Fibroblast of the aortic adventitia (primary cell): ENCODE measurements at places on chromosomes 3 and 15.

DNA sequence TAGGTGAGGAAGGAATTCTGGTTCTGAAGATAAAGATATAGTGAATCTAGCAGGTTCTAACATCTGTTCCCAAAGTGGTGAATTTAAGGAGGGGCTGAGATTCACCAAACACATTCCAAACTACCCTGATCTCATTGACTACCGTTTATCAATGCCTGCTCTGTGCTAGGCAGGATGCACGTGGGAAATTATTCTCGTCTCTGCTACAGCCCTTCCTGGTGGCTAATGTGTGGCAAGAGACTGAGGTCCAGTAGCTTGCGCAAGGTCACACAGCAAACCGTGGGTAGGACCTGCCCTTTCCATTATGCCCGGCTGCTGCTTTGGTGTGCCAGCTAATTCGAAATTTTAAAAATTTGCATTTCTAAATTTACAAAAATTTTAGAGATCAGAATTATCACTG lies 209.5 kb upstream of the TRIM42 start:
- no peak for DNase-seq

GRCh38 chr3:66948838-66949237 lies 49.3 kb upstream of the KBTBD8 start:
- DNase-seq, result no peak

DNA sequence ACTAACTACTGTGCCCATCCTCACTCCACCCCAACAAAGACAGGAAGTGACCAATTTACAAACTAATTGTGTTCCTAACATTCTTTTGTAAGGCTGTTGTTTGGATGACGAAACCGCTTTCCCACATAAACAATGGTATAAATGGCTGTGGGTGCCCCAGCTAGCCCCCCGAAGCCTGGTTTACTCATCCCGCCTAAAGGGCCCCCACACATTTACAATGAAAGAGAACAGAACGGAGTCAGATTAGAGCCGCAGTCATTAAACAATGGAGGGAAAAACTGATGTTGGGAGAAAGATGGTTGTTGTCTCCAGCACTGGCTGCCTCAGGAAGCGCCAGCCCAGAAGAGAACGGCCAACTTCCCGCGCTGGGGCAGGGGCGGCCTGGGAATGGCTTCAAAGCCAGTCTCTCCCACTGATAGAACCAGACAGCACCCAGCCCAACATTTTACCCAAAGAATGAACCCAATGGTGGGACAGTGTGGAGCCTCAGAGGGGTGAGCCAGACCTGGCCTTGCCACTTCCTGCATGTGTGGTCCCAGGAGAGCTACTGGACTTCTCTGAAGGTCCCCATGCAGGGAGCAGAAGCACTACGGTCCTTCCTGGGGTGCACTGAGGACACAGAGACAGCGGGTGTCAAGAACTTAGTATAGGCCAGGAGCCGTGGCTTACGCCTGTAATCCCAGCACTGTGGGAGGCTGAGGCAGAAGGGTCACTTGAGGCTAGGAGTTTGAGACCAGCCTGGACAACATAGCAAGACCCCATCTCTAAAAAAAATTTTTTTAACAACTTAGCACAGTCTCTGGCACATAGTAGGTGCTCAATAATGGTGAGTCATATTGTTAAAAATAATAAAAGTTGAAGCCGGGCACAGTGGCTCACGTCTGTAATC lies 75.8 kb upstream of the GATA2 start:
- no peak for DNase-seq

DNA sequence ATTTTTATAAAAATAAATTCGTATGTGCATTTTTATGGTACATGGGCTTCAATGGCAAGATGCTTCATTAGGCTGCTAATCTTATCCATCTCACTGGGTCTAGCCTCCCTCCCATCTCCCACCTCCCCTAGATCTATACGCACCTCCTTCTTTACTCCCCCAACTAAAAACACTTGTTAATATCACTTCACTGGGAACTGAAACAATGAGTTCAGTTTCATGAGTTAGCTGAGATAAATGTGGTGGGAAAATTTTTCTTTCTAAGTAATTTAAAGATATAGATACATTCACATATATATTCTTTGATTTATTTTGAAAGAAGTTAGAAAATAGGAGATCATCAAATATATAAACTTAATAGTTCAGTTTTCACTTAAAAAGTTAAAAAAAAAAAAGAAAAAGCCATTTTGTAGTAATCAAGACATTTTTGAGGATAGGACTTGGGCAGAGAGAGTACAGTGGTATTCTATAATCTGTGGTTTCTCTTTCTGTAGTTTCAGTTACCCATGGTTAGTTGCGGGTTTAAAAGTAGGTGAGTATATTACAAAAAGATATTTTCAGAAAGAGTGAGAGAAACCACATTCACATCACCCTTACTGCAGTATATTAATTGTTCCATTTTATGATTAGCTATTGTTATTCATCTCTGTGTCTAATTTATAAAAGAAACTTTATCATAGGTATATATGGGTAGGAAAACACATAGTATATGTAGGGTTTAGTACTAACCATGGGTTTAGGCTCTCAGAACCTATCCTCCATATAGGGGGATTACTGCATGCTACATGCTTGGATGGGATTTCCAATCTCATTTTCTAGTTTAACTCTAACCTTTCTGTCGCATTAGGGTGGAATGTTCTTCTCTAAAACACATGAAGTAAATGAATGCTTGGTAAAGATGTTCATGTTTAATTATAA lies 316.0 kb upstream of the CBLB start:
- DNase-seq, result no peak

GRCh38 chr3:126491221-126492013 lies 15.7 kb upstream of the ZXDC start:
- DNase-seq, result no peak

DNA sequence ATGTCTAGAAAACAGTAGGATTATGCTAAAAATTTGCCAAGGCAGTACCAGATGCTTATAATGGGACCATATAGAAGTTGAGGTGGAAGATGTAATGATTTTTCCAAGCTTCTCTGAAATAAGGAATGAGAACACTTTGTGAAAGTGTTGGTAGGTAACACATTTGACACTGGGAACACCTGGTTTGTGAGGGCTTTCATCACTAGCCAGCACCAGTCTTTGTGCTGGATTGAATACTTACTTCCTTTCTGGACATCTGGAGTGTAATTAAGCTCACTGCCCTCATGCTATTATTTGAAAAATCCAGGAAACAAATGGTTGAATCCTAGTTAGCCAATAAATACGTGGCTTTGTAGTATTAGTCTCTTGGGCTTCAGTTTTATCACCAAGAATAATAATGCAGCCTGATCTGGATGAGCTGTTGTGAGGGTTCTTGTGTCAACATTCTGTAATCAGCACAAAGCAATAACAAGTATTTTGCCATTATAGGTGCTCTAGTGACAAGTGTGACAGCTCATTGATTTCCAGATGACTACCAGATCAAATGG lies 12.9 kb downstream of the CCDC80 start:
- no peak for DNase-seq

DNA sequence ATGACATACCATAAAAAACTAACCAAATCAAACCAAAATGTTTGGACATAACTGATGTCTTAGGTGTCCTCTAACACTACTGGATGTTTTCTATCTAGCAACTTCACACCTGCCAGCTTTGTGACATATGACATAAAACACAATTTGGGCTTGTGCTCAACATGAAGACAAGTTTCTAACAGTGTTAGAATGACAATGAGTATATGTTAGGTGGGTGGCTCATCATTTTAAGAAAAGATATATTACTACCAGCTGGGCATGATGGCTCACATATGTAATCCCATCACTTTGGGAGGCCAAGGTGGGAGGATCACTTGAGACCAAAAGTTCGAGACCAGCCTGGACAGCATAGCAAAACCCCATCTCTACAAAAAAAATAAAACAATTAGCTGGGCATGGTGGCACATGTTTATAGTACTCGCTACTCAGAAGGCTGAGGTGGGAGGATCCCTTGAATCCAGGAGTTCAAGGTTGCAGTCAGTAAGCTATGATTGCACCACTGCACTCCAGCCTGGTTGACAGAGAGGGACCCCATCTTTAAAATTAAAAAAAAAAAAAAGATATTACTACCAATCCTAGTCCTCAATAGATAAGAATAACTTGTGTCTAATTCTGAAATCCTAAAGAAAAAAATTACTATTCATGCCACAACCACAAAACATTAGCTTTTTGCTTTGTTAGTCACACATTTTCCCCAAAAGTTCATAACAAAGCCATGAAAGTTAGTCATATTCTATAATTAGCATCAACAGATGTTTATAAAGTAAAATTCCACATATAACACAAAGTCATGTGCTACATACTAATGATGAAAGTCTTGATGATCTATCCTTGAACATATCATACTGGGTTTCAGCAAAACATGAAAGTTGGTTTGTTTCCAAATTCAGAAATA lies 59.9 kb downstream of the LRRFIP2 start:
- DNase-seq, result peak; percentile 93

DNA sequence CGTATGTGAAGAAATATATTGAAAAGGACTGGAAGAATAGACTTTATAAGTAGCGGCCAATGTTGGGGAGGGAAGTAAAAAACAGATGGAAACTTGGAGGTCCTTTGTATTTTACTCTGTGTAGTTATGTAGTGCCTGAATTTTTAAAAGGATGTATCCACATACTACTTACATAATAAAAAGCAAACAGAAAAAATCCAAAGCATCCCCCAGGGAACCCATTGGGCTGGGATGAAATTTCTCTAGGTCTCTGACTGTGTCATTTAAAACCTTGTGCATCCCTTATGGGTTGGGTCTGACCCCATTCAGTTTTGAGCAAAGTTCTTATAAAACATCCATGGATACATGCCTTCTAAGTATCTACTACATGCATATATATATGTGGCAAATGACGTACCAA lies 141.1 kb downstream of the NR1D2 start:
- DNase-seq, result no peak

DNA sequence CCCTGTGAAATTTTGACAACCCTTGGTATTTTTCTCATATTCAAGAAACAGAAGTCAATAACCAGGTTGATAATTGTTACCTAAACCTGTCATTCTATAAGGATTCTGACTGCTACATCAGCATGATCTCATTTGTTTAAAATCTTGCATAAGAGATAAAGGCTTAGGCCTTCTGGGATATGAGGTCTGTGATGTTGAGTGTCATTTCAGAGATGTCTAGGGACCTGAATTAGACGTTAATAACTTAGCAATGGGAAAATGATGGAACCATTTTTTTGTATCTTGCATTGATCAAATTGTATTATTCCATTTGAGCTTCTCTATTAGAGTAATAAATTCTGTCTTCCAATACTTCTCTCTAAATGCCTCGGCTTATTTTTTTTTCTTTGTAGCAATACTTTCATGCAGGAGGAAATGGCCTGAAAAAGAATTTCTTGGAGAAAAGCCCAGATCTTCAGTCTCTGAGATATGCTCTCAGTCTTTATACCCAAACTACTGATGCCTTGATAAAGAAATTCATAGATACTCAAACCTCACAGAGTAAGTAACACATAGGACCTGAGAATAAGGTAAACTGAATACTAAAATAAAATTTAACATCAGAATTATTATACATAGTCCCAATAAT lies 589.3 kb downstream of the UNC13C start:
- no peak for DNase-seq

GRCh38 chr15:66481107-66481856 lies 16.3 kb downstream of the SNAPC5 start:
- no peak for DNase-seq

- DNase-seq, result peak; percentile 89
Observed at GRCh38 chr15:39756806-39757522, 25.7 kb downstream of the FSIP1 start.

- no peak for DNase-seq
Observed at GRCh38 chr15:96347181-96348111, 16.9 kb downstream of the NR2F2 start.

- peak; percentile 94 for DNase-seq
Observed at GRCh38 chr3:134291319-134292254, 40.9 kb upstream of the RYK start.

DNA sequence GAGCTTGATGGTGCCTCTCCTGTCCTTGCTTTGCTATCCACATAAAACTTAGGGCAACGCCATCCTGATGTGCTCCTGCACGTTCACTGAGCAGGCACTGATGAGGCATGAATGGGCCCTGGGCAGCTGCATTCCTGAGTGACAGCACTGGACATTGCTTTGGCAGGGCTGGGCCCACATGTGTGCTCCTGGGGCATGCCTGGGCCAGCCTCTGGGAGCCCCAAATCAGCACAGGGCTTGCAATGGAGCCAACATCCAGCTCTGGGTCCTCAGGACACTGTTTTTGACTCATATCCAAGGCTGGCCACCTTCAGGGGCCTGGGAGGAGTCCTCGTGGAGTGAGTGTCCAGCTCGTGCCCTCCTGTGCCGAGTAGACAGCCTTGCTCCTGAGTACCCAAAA lies 5.9 kb upstream of the TKT start:
- DNase-seq, result no peak

DNA sequence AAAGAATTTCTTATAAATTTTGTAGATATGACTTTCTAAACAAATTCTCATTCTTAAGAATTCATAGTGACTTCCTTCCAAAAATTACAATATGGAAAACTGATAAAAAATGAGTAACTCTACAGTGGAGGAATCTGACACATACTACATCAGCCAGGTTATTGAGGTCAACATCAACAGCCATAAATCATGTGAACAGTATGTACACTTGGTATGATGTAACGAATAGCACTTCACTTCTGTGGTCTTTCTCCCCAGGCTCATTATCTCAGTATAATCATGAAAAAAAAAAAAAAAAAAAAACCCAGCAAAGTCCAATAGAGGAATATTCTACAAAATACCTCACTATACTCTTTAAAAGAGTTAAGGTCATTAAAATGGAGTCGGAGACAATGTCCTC lies 111.2 kb upstream of the SUCLG2 start:
- DNase-seq, result peak; percentile 48

- DNase-seq, result no peak
Observed at GRCh38 chr15:60695713-60696522, 217.0 kb upstream of the ICE2 start.

DNA sequence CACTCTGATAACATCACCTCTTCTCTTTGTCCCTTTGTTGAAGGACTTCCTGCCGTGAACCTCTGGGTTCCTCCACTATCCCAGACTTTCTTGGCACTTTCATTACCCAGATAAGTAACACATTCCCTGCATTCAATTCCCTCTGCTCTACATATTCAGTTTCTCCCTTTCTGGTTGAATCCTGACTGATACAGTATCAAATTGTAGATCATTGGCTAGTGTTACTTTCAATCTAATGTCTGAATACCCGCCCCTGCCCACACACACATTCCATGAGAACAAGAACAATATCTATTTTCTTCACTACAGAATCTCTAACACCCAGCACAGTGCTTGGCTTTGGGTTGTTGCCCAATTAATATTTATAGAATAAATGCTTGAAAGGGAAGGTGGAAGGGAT lies 163.5 kb downstream of the ABHD5 start:
- peak; percentile 48 for DNase-seq

- DNase-seq, result no peak
Observed at GRCh38 chr15:56053046-56053400, 59.6 kb upstream of the NEDD4 start.

GRCh38 chr15:100112636-100113305 lies 229.0 kb downstream of the ADAMTS17 start:
- DNase-seq, result no peak

DNA sequence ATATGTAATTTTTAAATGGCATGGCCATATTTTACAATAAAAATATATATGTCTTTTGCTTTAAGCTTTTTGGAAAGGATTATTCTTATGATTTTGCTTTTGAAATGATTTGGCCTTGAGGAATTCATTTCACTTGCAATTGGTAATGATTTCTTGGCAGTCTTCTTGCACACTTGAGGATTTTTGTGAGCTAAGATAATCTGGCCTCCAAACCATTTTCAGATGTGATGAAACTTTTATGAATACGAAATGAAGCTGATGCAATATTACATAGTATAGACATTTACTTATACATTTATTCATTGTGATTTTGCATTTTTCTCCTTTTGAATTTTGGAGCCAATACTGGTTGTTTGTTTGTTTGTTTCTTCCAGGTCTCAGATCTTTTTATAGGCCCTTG lies 6.4 kb upstream of the SH2D7 start:
- DNase-seq, result peak; percentile 95
